ENCODE measurements at places on chromosomes 13 and 19.

- H3K36me3 ChIP-seq, result peaks cover 11% of the 10 kb centered on the region
- no peak overlapping the region for H3K4me3 ChIP-seq
- no peak overlapping the region for H3K27ac ChIP-seq
- H3K27me3 ChIP-seq, result no peaks in the 10 kb centered on the region
- DNase-seq, result peak; percentile 74
These were observed 94.7 kb downstream of the MIPEP start for GRCh38 chr13:23794267-23795161.

DNA sequence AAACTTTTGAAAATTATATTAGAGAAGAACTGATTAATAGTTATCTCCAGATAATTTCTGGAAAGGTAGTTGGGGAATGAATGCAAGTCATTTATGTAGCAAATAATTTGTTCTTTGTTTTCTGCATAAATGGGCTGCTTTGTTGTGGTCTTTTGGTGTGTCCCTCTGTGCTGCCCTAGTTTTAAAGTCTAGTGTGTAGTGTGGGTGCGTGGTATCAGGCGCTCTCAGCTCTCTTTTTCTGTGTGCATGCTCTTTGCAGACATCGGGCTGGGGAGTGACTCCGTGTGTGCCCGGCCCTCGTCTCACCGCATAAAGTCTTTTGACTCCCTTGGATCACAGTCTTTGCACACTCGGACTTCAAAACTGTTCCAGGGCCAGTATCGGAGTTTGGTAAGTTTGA lies 94.5 kb downstream of the ARHGEF7 start:
- no peak overlapping the region for H3K27ac ChIP-seq
- DNase-seq, result no peak
- peaks cover 8% of the 10 kb centered on the region for H3K36me3 ChIP-seq
- H3K27me3 ChIP-seq, result no peaks in the 10 kb centered on the region
- H3K4me1 ChIP-seq, result peaks cover 1% of the 10 kb centered on the region
- H3K4me3 ChIP-seq, result no peak overlapping the region

DNA sequence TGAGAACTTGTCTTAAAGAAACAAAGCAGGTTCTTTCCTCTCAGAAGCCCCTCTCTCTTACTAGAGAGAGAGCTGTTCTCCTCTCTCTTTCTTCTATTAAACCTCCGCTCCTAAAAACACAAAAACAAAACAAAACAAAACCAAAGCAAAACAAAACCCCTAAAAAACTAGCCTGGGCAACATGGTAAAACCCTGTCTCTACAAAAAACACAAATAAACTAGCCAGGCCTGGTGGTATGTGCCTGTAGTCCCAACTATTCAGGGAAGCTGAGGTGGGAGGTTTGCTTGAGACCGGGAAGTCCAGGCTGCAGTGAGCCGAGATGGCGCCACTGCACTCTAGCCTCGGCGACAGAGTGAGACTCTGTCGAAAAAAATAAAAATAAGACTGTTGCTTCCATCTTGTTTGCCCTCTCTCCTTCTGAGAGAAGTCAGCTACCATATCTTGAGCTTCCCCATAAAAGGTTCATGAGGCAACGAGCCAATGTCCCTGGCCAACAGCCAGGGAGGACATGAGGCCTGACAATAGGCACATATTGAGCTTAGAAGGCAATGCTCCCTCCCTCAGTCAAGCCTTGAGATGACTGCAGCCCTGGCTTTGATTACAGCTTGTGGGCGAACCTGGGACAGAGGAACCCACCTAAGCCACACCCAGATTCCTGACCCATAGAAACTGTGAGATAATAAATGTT lies 17.5 kb upstream of the FLT3 start:
- no peak overlapping the region for H3K4me3 ChIP-seq
- no peaks in the 10 kb centered on the region for H3K4me1 ChIP-seq
- no peak overlapping the region for H3K27ac ChIP-seq
- no peaks in the 10 kb centered on the region for H3K27me3 ChIP-seq
- no peaks in the 10 kb centered on the region for H3K36me3 ChIP-seq

DNA sequence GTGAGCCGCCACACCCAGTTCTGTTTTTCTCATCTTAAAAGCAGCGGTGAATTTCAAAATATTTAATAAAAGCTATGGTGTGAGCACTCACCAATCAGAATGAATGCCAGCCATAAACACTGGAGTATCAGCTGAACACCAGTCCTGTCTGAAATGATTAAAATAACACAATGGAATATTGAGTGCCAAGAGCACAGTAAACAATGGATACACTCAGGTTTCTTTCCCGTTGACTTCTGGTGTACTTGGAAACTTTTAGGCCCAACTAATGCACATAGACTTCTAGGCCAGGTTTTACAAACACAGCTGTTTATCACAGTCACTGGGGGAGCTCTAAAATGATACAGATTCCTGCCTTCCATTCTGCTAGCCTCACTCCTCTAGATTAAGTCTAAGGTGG lies 68.3 kb downstream of the SLC6A16 start:
- H3K27ac ChIP-seq, result no peak overlapping the region
- H3K4me1 ChIP-seq, result no peaks in the 10 kb centered on the region
- no peaks in the 10 kb centered on the region for H3K36me3 ChIP-seq
- DNase-seq, result no peak

DNA sequence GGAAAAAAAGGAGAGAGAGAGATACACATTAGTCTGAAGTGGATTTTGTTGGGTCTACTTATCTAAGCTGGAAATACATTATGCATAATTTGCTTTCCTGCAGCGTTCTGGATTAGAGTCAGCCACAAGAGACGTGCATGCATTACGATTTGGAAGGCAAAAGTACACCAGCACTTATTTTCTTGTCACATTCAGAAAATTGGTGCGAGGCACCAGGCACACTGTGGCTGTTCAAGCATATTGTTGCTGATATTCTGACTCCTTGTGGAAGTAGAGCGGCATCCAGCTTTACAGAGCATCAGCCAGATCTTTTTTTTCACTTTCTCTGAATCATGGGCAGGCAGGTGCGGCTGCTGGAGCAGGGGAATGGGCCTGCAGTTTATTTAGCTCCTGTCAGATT lies 905.6 kb upstream of the SPRY2 start:
- no peaks in the 10 kb centered on the region for H3K27me3 ChIP-seq
- no peak for DNase-seq
- no peaks in the 10 kb centered on the region for H3K36me3 ChIP-seq

DNA sequence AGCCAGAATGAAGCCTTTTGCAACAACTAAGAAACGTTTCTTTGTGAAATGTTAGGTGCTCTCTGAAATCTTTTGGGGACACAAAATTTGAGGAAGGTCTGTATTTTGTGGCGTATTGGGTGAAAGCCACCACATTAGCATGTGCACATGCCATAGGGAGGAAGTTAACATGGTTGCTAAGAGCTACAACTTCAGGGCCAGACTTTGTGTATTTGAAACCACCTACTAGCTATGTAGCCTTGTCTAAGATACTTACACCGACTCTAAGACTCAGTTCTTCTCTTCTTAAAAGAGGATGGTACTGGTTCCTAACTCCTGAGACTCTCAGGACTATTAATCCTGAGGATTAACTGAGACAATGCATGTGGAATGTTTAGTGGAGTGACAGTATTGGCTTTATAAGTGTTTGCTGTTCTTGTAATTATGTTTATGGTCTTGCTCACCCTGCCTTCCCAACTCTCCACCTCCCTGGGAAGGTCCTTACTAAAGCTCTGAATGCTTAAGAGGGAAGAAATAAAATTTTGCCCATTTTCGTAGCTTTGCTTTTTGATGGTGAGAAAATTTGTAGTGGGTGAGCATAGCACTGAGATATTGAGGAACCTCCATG lies 15.5 kb downstream of the SERP2 start:
- no peak for DNase-seq
- H3K27me3 ChIP-seq, result no peaks in the 10 kb centered on the region
- H3K4me1 ChIP-seq, result peaks cover 18% of the 10 kb centered on the region
- peak overlapping the region; percentile 38 for H3K27ac ChIP-seq

DNA sequence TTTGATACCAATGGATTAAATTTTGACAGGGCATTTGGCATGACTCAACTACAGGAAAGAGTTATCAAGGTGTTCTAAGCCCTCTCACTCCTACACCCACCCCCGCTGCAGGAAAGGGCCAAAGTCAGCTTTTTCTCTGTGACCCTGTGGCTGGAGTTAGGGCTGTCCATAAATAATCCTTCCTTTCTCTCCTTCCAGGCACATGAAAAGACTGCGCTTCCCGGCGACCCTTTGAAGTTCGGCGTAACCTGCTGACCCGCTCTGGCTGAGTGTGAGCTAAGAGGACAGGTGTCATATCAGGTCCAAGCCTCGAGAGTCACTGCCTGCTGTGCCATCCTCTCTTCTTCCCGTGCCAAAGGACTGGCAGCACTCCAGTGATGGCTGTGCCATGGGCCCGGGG lies 25.6 kb downstream of the ZNF114 start:
- no peak overlapping the region for H3K27ac ChIP-seq
- H3K27me3 ChIP-seq, result no peaks in the 10 kb centered on the region
- DNase-seq, result no peak
- no peak overlapping the region for H3K4me3 ChIP-seq

DNA sequence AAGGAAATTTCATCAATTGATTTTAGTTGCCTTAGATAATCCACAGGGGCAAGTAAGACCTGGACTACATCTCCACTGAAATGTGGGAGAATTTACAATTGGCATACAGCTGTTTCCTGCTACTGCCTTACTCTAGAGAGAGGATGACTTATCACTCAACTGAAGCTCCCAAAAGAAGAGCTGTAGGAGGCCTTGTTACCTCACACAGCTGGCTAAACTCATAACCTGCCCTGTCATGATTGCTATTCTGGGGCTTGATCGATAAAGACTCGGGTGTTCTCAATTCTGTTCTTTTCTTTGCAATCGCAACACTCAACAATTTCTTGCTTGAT lies 1396.4 kb downstream of the EFNB2 start:
- no peak for DNase-seq
- H3K27ac ChIP-seq, result peak overlapping the region; percentile 46
- peaks cover 31% of the 10 kb centered on the region for H3K4me1 ChIP-seq
- H3K27me3 ChIP-seq, result no peaks in the 10 kb centered on the region

- no peaks in the 10 kb centered on the region for H3K27me3 ChIP-seq
- H3K36me3 ChIP-seq, result no peaks in the 10 kb centered on the region
- no peak for DNase-seq
- H3K4me1 ChIP-seq, result no peaks in the 10 kb centered on the region
- no peak overlapping the region for H3K4me3 ChIP-seq
These were observed 82.3 kb downstream of the CDADC1 start for GRCh38 chr13:49329831-49330545.

DNA sequence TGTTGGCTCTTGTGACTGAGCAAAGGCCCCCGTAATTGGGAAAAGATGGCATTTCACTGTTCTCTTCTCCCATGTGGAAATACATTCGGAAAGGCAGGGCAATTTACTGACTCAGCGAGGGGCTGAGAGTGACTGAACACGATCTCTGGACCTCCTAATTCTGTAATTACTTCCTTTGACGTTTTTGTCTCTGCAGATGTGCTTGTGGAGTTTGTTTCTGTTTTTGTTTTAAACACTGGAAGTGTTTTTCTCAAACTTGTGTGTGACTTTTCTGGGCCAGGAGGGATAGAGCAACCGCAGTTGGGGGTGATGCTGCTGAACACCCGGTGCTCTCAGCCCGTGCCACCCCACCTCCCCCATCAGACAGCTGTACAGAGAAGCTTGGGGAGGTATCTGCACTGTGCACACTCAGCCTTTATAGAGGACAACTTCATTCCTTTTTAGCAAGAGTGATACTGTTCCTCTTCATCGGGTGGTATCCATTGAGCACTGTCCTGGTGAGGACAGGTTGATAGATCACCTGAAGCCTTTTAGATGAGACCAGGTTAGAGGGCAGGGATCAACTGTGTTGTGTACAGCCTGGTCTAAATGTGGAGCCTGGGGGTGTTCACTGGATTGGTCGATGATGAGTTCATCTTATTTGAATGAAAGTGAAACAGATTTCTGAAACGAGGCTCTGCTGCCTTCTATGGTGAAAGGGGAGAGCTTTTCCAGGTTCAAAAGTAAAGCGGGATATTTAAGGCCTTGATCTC lies 117.4 kb downstream of the ESD start:
- peaks cover 23% of the 10 kb centered on the region for H3K4me1 ChIP-seq
- no peak overlapping the region for H3K4me3 ChIP-seq
- no peaks in the 10 kb centered on the region for H3K36me3 ChIP-seq

DNA sequence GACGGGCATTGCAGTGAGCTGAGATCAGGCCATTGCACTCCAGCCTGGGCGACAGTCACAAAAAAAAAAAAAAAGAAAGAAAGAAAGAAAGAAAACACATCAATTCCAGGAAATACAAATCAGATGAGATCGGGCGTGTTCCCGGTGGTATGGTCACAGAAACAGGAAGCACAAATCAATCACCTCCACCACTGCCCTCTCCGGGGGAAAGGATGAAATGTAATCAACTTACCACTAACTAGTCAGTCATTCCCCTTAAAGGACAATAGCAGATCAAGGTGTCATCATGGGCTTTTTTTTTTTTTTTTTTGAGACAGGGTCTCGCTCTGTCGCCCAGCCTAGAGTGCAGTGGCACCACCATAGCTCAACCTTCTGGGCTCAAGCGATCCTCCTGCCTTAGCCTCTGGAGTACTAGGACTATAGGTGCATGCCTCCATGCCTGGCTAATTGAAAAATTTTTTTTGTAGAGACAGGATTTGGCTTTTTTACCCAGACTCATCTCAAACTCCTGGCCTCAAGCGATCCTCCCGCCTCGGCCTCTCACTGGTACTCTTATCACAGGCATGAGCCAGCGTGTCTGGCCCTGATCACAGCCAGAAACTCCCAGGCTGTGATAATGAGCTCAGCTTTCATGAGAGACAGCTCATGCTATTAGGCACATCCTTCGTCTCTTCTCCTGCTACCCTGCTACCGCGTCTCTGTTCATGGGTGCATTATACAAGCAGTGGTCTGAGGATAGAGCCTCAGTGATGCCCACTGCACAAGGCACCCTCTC lies 6.8 kb upstream of the DPRX start:
- no peak overlapping the region for H3K27ac ChIP-seq
- no peaks in the 10 kb centered on the region for H3K27me3 ChIP-seq
- peak overlapping the region; percentile 6 for H3K4me3 ChIP-seq
- peak; percentile 61 for DNase-seq
- peaks cover 12% of the 10 kb centered on the region for H3K4me1 ChIP-seq

DNA sequence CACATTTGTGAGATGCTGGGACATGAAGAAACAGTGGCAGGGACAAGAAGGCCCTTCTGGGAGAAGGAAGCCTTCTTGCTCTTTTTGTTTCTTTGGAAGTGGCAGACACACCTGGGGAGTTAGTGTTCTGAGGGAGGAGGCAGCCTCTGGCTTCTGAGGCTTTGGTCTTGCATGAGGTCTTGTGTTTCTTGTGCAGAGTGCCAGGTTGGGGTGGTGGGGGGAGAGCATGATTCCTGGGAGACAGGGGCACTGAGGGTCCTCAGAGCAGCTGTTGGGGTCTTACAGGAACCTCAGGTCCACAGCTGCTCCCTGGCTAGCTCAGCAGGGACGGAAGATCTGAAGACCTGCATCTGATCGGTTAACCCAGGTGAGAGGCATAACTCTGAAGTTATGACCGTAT lies 167.5 kb upstream of the ZNF536 start:
- H3K4me1 ChIP-seq, result no peaks in the 10 kb centered on the region
- no peak overlapping the region for H3K27ac ChIP-seq
- no peaks in the 10 kb centered on the region for H3K36me3 ChIP-seq
- peaks cover 5% of the 10 kb centered on the region for H3K27me3 ChIP-seq
- DNase-seq, result no peak
- no peak overlapping the region for H3K4me3 ChIP-seq
